Brain pericyte (primary cell): ENCODE measurements at places on chromosomes 5 and 9.
A peak's percentile ranks its signal among the peaks of the same experiment; 100 is the strongest.

DNA sequence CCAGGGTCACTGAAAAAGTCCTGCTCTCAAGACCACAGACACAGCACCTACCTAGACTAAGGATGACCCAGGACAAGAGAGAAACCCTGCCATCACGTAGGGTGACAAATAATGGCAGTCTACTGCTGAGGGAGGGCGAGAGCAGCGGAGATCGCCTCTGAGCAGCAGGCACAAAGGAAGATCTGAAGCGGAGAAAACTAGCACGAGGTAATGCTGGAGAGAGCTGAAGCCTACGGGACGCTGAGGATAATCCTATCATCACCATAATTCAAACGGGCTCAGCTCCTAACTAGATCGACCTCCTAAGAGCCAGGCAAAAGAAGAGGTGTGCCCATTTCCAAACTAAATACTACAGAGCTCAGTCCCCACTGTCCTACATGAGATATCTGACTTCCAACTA, 41.3 kb downstream of the FBXO10 start:
- DNase-seq, result no peak

DNA sequence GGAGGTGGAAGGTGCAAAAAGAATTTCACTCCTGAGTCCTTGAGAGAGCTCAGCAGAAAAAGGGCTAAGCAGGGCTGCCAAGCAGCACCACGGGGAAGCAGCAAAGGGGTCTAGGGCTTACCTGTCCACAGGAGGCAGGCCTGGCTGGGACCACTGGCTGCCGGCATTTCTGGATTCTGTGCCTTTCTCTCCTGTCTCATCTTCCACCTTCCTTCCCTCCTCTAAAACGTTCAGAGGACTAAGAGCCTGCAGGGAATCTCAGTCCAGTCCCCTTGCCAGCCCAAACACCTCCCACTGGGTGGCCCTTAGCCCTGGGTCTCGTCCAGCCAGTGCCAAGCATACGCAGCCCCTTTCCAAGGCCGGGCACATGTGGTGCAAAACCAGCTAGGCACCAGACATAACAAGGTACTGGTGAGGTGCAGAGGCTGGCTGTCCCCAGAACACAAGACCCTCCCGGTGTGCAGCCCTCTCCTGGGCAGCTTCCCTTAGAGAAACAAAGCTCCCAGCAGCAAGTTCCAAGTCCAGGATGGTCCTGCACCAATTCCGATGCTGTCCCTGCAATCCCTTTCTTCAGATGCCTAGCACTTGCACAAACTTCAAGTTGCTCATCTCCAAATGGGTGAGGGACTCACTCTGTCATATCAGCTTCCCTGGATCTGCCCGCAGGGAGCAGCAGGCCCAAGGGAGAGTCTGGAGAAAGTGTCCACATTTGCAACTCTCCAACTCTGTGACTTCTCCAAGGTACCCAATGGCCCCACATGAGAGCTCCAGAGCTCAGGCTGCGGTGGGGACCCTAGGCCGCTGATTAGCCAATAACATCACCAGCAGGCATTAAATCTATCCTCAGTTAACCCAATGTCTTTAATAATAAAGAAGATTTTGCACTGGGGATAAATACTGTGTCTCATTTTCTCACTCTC, 126.3 kb downstream of the C5orf15 start:
- DNase-seq, result no peak

GRCh38 chr5:8683496-8683895, 814.5 kb downstream of the MTRR start:
- no peak for DNase-seq

DNA sequence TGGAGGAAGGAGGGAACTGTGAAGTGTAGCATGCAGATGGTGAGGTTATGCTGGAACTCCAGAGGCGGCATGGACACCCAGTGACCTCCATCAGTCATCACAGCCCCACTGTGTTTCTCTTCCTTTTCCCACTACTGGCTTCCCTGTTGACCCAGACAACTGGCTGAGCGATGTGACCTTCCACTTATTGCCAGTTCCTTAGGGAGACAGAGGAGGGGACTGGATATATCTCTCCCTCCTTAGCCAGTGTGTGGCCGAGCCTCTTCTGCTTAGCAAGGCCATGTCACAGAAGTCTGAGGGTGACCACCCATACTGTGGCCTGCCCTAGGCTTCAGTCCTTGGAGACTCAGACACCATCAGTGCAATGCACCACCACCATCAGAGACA, 3.0 kb upstream of the PHYKPL start:
- DNase-seq, result no peak

DNA sequence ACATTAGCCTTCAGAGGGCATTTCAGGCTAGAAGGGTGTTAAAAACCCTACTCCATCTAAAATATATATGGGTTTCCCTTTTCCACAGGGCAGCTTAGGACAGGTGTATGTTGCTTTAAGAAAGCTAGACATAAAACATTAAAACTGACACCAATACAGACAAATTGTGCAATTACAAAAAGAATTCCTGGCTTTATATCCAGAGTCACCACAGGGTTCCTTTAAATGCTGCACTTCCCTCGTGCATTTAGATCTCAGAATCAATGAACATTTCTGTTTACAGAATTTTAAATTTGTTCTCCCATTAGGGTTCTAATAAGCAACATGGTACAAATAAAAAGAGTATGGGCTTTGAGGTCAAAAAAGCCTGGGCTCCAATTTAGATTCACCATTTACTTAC, 170.2 kb downstream of the MAPKAP1 start:
- no peak for DNase-seq

- DNase-seq, result no peak
These were observed 27.4 kb downstream of the LHX2 start for GRCh38 chr9:124038790-124039633.

- no peak for DNase-seq
These were observed 355.3 kb downstream of the KIAA0825 start for GRCh38 chr5:94263068-94263467.

GRCh38 chr9:68914751-68915150, 99.2 kb downstream of the PRKACG start:
- no peak for DNase-seq

- DNase-seq, result no peak
These were observed 207.6 kb downstream of the FSTL4 start for GRCh38 chr5:133404724-133405123.

DNA sequence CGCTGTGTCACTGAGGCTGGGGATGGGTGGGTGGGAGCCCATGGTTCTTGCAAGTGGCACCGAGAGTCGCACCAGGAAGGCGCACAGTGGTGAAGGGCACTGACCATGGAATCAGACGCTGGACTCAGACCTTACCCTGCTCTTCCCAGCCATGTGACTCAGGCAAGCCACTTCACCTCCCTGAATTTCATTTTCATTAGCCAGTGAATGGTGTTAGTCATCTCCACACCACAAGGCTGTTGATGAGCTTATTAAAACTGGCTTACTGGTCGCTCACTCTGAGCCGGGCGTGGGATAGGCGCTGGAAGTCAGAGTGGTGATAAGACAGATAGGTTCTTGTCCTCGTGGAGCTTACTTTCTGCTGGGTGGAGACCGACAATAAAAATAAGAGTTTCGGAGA, 25.1 kb downstream of the FGF18 start:
- no peak for DNase-seq

DNA sequence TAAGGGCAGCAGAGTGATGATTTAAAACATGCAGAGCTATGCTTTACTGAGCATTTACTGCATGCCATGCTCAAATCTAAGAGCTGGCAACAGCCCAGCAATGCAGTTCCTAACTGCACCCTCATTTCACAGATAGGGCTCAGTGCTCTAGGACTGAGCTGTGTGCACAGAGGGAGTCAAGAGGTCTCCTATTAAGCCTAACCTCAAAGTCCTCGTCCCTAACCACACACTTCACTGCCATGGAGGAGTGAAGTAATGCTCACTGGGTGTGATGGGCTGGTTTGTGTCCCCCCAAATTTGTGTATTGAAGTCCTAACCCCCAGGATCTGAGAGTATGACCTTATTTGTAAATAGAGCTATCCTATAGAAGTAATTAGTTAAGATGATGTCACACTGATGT, 25.9 kb downstream of the BARX1 start:
- no peak for DNase-seq

GRCh38 chr5:157400741-157401495, 59.1 kb upstream of the NIPAL4 start:
- no peak for DNase-seq

GRCh38 chr5:134225780-134226440, at the start of gene PPP2CA:
TSS of gene PPP2CA (minus strand) at chr5:134226073. CDS start at chr5:134225861, 212 bp downstream.
- peak; percentile 97 for DNase-seq

DNA sequence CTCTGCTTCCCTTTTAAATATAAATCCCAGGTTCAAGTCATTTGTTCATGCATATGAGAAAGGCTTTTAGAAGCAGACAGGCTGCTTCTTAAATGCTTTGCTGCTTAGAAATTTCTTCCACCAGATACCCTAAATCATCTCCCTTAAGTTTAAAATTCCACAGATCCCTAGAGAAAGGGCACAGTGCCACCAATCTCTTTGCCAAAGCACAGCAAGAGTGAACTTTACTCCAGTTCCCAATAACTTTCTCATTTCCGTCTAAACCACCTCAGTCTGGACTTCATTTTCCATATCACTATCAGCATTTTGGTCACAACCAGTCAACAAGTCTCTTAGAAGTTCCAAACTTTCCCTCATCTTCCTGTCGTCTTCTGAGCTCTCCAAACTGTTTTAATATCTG, 679.8 kb upstream of the FTMT start:
- DNase-seq, result no peak

GRCh38 chr9:106082621-106083020, 388.3 kb downstream of the TMEM38B start:
- no peak for DNase-seq

GRCh38 chr9:70080481-70081119, 37.0 kb downstream of the MAMDC2 start:
- DNase-seq, result no peak

DNA sequence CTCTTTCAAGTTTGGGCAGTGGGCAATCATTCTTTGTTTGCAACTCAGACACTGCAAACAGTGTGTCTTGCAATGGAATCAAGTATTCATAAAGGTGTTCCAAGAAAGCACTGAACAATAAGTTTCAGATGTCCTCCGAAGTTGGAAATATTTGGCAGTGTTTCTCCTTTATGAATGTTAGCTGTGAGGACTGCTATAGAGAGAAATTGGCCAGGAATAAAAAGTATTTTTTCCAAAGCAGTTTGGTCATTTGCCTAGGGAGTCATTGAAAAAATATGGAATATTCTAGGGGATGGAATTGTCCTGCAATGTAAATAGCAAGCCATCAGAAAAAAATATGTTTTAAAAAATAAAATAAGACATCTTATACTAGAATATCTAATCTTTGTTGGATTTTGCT, 688.6 kb upstream of the SEMA6A start:
- DNase-seq, result no peak

DNA sequence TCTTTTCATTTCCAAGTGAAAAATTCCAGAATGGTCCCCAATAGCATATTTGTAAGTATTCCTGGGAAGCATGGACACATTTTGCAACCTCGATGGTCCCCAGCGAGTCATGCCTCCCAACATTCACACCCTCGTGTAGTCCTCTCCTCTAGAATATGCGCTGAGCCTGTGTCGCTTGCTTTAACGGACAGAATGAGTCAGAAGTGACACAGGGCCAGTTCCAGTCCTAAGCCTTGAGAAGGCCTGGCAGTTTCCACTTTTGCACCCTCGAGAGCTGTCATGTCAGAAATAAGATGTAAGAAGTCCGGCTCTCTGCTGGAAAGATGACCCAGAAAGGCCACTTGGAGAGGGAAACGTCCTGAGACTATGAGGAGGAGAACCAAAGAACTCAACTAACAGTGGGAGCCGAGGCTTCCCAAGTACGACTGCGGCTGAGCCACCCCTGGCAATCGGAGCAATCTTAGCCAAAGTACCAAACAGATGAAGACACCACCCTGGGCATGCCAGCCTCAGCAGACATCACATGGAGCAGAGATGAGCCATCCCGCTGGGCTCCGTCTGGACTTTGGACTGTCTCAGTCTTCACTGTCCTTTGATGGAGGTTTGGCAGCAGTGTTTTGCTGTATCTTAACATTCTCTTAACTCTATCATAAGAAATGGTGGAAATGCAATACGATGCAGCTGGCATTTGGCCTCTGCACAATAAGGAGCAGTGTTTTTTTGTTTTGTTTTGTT, 42.6 kb upstream of the GFPT2 start:
- no peak for DNase-seq

GRCh38 chr9:33510262-33511183, 13.5 kb upstream of the ANKRD18B start:
- DNase-seq, result peak; percentile 50

- no peak for DNase-seq
These were observed 71.6 kb downstream of the PKD2L2 start for GRCh38 chr5:137960819-137961218.

DNA sequence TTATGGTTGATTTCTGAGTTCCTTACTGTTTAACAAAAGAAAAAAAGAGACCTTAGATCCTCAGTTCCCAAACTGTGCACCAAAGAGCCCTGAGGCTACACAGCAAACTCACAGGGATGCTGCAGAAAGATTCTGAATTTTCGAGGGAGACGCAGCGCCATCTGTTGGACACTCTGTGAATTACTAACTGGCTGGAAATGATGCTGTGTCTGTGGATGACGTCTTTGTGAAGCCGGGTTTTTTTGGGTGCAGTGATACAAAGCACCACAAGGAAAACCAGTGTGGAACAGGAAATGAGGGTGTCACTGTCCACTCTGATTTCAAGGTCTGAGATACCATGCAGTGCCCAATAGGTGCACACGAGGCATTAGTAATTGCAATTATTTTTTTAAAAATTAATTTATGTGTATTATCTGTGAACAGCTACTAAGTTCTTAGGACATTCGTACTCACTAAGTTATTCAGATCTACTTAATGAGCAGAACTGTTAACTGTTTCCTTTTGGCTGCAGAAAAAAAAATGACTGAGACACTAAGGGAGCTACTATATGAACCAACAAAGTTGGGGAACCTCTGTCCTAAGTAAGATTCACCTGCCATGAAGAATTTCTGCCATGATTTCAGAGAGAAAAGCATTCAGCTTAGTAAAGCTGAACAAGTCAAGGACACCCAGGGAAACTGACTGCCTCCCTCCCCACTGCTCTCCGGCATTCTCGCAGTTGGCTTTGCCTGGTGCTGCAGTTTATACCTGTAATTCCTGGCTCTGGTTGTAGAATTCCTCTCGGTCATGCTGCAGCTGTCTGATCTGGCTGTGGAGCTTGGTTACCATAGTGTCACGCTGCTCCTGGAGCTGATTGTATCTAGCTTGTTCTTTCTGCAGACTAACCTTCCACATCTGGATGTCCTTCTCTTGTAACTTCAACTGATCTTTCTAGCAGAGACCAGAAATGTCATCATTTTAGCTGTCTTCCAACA, 23.4 kb downstream of the SPACA9 start:
- DNase-seq, result peak; percentile 51

- DNase-seq, result no peak
These were observed 223.5 kb downstream of the ROR2 start for GRCh38 chr9:91726406-91727100.

DNA sequence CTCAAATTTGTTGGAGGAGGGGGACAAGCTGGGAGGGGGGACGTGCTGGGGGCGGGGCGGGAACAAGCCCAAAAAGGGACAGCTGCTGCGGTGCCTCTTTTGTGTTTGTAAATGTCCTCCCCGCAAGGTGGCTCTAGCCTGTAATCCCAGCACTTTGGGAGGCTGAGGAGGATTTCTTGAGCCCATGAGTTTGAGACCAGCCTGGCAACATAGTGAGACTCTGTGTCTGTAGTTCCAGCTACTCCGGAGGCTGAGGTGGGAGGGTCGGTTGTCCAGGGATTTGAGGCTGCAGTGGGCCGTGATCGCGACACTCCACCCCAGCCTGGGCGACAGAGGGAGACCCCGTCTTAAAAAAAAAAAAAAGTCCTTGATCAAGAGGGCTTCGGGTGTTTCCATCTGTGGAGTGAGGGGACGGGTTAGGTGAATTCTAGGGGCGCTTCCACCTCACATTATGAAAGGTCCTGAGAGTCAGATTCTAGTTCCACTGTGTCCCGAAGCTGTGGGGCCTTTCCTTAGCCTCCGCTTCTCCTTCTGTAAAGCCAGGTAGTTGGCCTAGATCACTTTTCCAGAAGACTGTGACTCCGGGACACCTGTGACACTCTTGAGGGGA, 779 bp upstream of the CTNNA1 start:
- no peak for DNase-seq
